ENCODE measurements at places on chromosomes 11 and 22. TPM values are rescaled to one million over a fixed set of nuclear protein-coding genes. Genes with fewer than 3 reads are reported as not detected.

Gene CHRM4
- not detected for polyA plus RNA-seq

Gene TRIM49B
- not detected for polyA plus RNA-seq

Gene CNIH2
- 1.2 TPM for polyA plus RNA-seq

Gene RPL27A
- 988 TPM for polyA plus RNA-seq

Gene ADAMTS15
- polyA plus RNA-seq, result 5.6 TPM

Gene PATE2
- polyA plus RNA-seq, result not detected

- DNase-seq, result no peak
These were observed 4.6 kb downstream of the APOL4 start for GRCh38 chr22:36197065-36197440.

GRCh38 chr11:98895936-98896335 lies 124.8 kb upstream of the CNTN5 start:
- DNase-seq, result no peak

GRCh38 chr11:2921742-2922493 lies 7.3 kb downstream of the PHLDA2 start:
- DNase-seq, result no peak

DNA sequence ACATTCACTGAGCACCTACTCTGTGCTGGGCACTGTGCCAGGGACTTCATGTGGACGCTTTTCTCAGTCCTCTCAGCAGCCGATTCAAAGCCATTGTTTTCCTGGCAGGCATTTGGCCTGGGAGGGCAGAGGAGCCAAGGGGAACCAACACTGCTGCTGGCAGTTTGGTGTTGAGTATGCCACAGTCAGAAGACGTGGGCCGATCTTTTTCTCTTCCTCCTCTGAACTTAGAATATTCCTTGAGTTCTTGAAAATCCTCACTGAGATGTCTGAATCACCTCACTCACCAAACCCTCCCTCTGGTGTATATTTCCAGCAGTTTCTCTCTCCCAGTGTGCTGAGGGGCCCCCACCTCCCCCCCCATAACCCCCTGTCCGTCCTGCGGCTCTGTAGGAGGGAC lies 114.5 kb upstream of the CRYBB3 start:
- DNase-seq, result no peak

DNA sequence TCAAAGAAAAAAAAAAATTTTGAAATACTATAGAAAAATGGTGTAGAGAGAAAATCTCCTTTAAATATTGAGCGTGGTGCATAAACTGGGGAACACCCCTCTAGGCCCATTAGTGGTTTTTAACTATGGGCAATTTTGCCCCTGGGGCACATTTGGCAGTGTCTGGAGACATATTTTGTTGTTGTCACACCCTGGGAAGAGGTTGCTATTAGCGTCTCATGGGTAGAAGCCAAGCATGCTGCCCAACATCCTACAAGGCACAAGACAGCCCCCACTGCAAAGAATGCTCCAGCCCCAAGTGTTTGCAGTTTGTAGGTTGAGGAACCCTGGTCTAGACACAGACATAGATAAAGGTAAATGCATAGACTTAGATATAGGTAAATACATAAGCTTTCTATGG lies 92.6 kb downstream of the KIAA1671 start:
- no peak for DNase-seq

GRCh38 chr11:44750551-44751465 lies 24.0 kb downstream of the TSPAN18 start:
- DNase-seq, result no peak

- DNase-seq, result no peak
These were observed 29.3 kb downstream of the SHANK2 start for GRCh38 chr11:71223081-71223405.

- no peak for DNase-seq
These were observed 78.3 kb downstream of the BBOX1 start for GRCh38 chr11:27118949-27119348.

Data from BJ (cell line).